ENCODE measurements at places on chromosomes 16 and 17.

DNA sequence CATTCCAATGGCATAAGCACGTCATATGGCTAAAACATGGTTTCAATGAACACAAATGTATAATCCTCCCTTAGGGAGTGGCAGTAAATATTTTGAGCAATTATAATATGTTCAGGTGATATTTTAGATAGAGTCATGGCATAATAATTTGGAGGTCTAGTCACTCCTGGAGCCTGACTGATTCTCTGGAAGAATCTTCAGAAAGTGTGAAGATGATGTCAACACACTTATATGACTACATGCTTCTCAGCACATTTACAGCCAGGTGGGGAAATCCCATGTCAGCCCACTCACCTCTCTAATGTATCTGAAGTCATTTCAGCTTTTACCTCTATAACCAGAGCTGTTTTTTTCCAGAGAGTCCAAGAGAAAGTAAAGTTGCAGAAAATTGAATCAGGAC, 474.8 kb downstream of the SHISA9 start:
- no peak for DNase-seq

- DNase-seq: no peak
Measured at GRCh38 chr17:46916211-46916610, 6.7 kb upstream of the GOSR2 start.

DNA sequence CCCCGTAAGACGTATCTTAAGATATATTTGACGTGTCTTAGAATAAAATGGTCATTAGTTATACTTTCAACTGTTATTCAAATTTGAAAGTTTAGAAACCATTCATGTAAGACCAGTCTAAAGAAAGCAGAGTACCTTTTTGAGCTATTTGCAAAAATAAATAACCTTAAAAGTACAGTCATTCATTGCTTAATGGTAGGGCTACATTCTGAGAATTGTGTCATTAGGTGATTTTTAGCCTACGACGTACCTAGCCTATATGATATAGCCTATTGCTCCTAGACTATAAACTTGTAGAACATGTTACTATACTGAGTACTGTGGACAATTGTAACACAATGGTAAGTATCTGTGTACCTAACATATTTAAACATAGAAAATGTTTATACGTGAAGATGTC, 139.2 kb downstream of the PHKB start:
- DNase-seq: no peak

DNA sequence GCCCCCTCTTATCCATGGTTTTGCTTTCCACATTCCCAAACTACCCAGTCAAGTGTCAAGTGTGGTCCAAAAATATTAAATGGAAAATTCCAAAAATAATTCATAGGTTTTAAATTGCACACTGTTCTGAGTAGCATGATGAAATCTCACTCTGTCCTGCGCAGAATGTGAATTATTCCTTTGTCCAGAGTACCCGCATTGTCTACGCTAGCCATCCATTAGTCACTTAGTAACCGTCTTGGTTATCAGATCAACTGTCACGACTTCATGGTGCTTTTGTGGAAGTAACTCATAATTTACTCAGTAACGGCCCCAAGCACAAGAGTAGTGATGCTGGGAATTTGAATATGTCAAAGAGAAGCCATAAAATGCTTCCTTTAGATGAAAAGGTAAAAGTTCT, 94.9 kb downstream of the SLC39A11 start:
- no peak for DNase-seq
